Neural progenitor cell (in vitro differentiated cells): ENCODE measurements at places on chromosomes 5 and 9.
A peak's percentile ranks its signal among the peaks of the same experiment; 100 is the strongest.

GRCh38 chr5:114977979-114978573, 191.6 kb downstream of the TRIM36 start:
- no peak for DNase-seq

- DNase-seq = peak; percentile 85
These were observed at the start of gene FBXO4 for GRCh38 chr5:41924872-41925554. Gene FBXO4, plus strand, starts transcription at chr5:41925281. Its CDS starts 29 bp downstream, at chr5:41925310.

- no peak for DNase-seq
These were observed 9.5 kb upstream of the GLDC start for GRCh38 chr9:6655036-6655435.

- no peak for DNase-seq
These were observed 18.3 kb upstream of the IGFBPL1 start for GRCh38 chr9:38442473-38443096.

DNA sequence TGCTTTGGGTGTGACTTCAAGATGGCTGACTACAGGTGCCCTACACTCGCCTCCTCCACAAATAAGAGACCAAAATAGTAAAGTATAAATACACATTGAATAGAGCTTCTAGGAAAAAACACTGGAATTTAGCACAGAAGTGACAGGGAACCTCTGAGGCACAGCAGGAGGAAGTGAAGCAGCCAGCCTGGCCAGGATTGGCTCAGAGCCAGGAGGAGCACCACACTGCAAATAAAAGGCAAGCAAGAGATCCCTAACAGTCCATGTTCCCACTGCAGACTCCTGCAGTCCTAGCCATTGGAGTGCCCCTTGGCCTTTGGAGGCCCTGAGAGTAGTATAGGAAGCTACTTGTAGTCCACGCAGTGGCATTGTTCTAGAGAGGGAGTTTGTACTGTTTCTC, 186.7 kb upstream of the TLX3 start:
- no peak for DNase-seq
